ENCODE measurements at places on chromosomes 16 and 17.

DNA sequence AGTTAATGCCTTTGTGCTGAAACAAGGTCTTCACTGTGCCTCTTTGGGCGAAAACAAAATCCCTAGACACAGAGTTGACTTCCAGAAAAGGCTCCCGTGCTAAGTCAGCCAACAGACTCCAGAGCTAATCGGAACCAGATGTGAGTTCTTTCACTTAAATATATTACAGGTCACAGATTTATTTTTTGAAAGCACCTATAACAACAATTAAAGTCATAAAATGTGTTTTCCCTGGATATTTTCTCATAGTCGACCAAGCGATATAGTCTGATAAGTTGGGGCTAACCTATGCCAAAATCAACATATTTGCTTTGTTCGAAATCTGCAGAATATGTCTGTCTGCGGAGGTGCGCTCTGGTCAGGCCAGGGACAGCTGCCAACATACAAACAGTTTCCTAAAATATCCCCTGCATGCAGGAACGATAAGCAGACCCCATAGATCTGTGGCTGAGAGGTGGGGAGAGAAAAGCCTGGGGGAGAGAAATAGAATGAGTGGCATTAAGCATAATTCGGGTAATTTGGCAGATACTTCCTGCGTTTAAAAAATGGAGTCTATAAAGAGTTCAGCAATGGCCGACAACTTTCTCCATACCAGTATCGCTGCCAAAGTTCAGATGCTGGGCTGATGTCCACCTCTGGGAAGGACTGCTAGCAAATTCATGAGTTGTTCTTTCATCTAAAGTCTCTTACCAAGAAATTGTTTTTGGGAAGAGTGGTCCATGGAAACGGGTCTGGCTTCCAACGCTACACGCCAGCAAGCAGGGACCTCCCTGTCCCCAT lies 50.8 kb upstream of the MYH10 start:
- DNase-seq = no peak

- DNase-seq = no peak
These were observed 82.4 kb downstream of the GSG1L start for GRCh38 chr16:27980919-27981700.

DNA sequence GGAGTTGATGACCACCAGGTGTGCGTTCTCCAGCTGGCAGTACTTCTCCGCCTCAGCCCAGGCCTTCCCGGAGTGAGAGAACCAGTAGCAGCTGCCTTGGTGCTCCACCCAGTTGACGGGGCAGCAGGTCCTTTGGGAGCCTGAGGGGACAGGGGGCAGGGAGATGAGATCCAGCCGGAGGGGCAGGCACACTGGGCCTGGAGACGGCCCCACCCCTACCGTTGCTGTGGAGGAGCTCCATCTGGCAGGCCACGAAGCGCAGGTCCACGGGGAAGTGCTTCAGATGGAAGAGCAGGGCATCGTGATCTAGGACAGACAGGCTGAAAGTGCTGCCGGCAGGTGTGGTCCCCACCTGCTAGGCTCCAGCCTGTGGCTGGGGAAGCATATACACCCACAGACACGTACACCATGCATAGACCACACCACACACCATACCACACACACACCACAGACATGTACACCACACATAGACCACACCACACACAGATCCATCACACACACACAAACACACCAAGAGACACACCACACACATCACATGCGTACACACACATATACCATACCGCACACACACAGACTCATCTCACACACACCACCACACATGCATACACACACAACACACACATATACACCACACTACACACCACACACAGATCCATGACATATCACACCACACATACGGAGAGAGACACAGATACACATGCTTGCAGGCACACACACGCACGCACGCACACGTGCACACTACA lies 7.4 kb downstream of the ASGR2 start:
- DNase-seq = no peak

- DNase-seq = no peak
These were observed 44.7 kb downstream of the CPNE2 start for GRCh38 chr16:57137043-57137442.

- DNase-seq = no peak
These were observed 20.0 kb downstream of the USP32 start for GRCh38 chr17:60371818-60372510.
